ENCODE measurements at places on chromosomes 6 and 20.
A peak's percentile ranks its signal among the peaks of the same experiment; 100 is the strongest.

GRCh38 chr20:18728870-18729224, 84.7 kb upstream of the SCP2D1 start:
- DNase-seq = no peak

DNA sequence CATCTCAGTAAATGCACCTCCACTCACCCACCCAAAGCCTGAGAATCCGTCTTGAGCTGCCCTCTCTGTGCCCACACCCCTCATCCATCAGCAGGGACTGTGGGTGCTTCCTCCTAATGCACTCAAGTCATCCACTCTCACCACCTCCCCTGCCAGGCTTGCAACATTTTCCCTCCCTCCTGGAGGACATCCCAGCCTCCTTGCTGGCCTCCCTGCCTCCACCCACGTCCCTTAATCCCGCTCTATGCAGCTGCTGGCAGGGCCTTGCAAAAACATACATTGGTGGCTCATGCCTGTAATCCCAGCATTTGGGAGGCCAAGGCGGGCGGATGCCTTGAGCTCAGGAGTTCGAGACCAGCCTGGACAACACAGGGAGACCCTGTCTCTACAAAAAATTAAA, 15.6 kb upstream of the SRC start:
- DNase-seq = no peak

DNA sequence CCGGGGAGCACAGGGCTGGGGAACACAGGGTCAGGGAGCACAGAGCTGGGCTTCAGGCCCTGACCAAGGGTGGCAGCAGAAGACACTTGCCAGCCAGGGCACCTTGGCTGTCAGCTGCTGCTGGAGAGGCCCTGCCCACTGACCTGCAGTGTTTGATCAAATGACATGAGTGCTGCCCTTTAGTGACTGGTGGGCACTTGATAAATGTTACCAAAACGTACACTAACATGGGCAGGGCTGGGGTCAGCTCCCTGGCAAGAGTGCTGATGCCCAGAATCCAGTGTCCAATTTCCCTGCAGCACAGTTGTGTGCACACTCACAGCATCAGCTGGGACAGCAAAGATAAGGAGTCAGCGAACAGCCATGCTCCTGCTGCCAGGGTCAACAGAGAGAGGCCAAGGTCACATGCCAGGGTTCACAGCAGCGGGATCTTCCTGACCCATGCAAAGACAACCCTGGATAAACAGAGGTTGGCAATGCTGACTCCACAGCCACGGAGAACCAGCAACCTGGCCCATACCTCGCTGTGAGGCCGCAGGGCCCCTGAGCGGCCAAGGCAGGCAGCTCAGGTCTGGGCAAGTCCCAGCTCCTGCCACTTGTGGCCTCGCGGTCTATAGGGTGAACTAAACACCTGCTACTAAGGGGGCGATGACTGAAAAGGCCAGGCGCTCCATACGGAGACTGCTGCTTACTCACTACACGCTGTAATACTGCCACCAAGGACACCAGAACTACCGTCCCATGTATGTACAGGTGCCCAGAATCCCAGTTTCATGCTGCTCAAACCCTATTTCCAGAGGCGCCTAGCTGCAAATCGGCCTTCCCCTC, 46.3 kb downstream of the NINL start:
- no peak for DNase-seq

- peak; percentile 3 for DNase-seq
These were observed 605.5 kb downstream of the HDGFL1 start for GRCh38 chr6:23174781-23175361.

- DNase-seq = no peak
These were observed 60.6 kb upstream of the MRPS10 start for GRCh38 chr6:42278131-42278853.

- DNase-seq = no peak
These were observed 146.9 kb downstream of the TBC1D7 start for GRCh38 chr6:13181393-13181792.

GRCh38 chr6:165920896-165921671, 246.6 kb downstream of the TBXT start:
- peak; percentile 48 for DNase-seq

GRCh38 chr6:53618219-53618618, 47.3 kb downstream of the KLHL31 start:
- no peak for DNase-seq

- no peak for DNase-seq
These were observed 14.1 kb upstream of the CALHM6 start for GRCh38 chr6:116447052-116447451.

DNA sequence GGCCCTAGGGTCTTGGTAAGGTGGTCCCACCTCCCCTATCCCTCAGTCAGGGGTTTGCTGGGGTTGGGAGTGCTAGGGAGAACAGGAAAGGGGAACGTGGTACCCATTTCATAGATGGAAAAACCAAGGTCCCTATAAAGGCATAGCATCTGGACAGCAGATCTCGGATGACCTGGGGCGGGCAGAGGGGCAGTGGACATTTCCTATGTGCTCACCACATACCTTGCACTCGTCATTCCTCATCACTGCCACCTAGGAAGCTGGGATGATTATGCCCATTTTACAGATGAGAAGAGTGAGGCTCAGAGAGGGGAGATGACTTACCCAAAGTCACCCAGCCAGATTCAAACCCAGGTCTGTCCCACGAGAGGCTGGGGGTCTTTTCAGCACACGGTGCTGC, 12.1 kb downstream of the MYLK2 start:
- no peak for DNase-seq

GRCh38 chr6:151431337-151431736, 20.6 kb downstream of the RMND1 start:
- no peak for DNase-seq

DNA sequence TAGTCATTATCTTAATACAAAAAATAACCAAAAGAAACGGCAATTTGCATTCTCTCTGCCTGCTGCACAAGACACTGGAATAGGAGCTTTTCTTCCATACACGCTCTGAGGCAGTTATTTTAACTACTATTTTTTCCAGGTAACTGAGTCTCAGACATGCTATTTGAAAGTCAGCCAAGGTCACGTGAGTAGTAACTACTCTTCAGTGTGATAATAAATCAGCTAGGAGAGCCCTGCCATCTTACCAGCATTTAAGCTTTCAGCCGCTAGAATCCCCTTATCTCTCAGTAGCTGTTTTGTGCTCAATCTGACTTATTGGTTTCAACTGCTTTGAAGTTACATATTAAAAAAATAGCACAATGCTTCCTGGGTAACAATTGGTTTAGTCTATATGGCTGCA, 84.5 kb downstream of the NRN1 start:
- no peak for DNase-seq

- no peak for DNase-seq
These were observed 72.8 kb downstream of the MAP3K5 start for GRCh38 chr6:136719280-136720044.

DNA sequence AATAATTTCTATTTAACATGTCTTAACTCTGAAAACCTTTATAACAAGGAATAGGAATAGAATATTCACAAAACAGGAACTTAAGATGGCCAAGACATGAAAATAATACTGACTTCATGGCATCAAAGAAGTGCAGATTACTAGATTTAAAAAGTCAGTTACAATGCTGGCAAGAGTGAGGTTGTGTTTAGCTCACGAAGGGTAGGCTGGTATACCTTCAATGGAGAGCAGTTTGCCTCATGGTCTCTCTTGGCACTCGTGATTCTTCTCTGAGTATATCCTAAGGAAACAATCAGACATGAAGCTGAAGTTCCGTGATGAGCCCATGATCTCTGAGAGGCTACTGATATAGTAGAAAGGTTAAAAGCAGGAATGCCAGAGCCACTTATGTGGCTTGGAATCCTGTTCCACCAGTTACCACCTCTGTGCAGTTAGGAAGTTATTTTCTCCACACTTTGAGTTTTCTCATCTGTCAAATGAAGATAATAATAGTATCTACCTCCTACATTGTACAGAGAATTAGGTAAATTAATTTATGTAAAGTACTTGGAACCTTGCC, 7.2 kb downstream of the NCOA7 start:
- DNase-seq = no peak

DNA sequence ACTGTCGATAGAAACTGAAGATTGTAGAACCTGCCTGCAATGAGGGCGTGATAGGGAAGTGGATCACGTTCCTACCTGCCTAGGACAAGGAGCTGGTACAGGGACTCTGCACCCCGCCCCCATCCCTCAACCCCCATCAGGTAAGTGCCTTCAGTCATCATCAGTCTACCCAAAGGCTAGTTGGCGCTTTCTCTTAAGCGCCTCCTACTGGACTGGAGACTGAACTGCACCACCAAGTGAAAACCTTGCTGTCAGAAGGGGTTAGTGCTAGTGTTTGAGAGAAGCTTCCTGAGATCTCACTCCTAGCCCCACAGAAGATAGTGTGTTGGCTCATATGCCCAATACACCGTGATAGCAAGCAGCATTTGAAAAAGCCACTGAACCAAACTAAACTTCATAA, 706.5 kb upstream of the MAN1A1 start:
- no peak for DNase-seq

- DNase-seq = peak; percentile 55
These were observed 90.8 kb downstream of the MYLK4 start for GRCh38 chr6:2659882-2660281.

DNA sequence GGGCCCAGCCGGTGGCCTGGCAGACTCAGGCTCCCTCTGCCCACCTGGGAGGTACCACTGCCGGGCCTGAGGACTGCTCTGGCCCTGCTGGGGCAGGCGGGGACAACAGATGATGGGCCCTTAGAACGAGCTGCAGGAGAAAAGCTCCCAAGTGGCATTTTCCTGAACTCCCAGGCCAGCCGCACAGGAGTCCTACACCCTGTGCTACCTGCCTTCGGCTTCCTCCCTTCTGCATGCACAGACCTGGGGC, 41.3 kb downstream of the DSTN start:
- peak; percentile 22 for DNase-seq

- DNase-seq = no peak
These were observed 48.2 kb upstream of the BLCAP start for GRCh38 chr20:37575884-37576283.

GRCh38 chr6:117194978-117195377, 70.4 kb upstream of the VGLL2 start:
- no peak for DNase-seq

DNA sequence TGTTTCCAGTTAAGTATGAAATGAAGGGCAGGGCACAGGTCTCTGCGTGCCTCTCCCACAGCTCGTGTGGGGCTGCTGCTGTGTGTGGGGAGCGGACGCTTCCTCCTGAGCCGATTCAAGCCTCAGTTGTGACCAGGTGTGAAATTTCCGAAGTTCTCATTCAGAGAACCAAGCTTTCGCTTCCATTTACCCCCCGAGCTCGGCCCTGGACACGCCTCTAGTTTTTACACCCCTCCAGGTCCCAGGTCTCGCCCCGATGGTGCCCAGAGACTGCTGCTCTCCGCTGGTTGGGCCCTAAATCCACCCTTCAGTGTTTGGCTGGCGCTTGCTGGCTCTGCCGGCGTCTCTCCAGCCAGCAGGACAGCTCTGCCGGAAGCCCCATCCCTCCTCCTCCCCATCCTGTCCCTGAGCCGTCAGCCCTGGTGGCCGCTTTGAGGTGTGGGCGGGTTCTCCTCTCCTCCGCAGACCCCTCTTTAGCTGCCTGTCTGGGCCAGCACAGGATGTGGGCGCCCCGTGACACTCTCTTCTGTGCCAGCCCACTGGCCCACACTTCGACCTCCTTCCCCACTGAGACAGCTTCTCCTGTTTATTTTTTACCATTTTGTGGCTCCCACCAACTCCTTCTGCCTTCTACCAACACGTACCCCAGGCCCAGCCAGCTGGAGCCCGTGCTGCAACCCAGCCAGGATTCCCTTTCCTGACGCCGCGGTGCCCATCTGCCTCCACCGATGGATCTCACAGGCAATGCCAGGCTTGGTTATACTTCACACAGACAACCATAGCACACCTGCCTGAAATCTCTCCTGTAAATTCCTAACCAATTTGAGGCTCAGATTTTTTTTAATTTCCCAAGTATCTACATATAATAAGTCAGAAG, 142.8 kb downstream of the DLL1 start:
- DNase-seq = no peak

- DNase-seq = no peak
These were observed 83.3 kb downstream of the DCDC2 start for GRCh38 chr6:24274441-24275083.

DNA sequence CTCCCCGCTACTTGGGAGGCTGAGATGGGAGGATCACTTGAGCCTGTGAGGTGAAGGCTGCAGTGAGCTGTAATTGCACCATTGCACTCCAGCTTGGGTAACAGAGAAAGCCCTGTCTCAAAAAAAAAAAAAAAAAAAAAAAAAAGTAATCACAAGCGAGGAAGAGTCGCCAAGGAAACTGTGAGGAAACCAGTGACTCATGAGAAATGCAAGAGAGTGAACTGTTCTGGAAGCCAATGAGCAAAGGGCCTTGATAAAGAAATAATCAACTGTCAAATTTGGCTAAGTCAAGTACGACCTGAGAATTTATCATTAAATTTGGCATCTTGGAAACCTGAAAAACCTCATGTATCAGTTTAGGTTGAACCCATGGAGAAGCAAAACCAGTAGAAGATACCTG, 16.1 kb upstream of the LAMP5 start:
- peak; percentile 33 for DNase-seq

GRCh38 chr6:52964318-52964717, 30.8 kb downstream of the GSTA4 start:
- DNase-seq = no peak

DNA sequence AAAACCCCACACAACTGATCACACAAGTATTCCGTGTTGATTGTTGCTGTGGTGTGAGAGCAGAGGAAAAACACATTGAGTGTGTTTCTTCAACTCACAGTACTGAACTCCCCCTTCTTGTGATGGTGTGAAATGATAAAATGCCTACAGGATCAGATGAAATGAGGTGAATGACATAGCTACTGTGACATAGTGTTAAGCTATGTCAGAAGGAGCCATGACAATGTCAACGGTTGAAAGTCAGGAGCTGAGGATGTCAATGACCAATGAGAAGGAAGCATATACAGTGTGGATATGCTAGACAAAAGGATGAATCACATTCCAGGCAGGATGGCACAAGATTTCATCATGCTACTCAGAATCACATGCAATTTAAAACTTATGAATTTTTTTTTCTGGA, 38.8 kb downstream of the WASF1 start:
- peak; percentile 45 for DNase-seq

DNA sequence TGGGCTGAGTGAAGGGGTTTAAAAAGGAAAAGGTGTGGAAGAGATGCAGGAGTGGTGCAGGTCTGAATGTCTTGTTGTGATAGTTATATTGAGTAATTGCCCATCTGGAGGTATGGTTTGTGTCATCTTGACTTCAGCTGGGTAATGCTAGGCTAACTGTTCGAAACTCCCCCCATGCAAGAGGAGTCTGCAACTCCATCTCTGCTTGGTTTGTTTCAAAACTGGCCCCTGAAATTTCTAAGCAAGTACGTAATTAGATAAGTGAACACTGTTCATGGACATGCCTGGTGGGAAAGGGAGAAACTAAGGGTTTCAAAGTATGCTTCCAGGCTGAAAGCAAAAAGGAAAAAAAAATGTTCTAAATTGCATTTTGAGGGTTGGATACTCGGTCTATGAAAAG, 17.1 kb downstream of the TTK start:
- no peak for DNase-seq

DNA sequence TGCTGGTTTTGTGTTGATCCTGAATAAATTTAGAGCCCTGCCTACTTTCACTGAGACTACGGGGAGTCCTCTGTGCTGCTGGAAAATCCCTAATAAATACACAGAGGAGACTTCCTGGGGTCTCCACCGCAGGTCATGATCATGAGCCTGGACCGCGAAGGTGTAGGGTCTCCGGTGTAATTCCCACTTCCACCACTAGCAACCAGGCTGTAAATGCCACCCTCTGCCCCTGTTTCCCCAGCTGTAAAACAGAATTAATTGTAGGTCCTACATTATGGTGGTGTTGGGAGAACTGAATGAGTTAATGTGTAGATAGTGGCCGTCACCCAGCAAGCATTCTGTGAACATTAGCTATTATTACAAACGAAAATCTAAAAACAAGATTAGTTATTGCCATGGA, 191.6 kb upstream of the THBS2 start:
- DNase-seq = no peak

Data from NCI-H226 (cell line).